Calu3 (cell line): ENCODE measurements at places on chromosomes 6 and 20. TPM values are rescaled to one million over a fixed set of nuclear protein-coding genes. Genes with fewer than 3 reads are reported as not detected.

GRCh38 chr6:160247457-160247883 lies 11.2 kb downstream of the SLC22A2 start:
- DNase-seq: no peak
- peaks cover 24% of the 10 kb centered on the region for H3K4me1 ChIP-seq
- H3K36me3 ChIP-seq: no peaks in the 10 kb centered on the region
- no peak overlapping the region for H3K4me3 ChIP-seq
- peak overlapping the region; percentile 15 for H3K27ac ChIP-seq
- H3K27me3 ChIP-seq: no peaks in the 10 kb centered on the region

DNA sequence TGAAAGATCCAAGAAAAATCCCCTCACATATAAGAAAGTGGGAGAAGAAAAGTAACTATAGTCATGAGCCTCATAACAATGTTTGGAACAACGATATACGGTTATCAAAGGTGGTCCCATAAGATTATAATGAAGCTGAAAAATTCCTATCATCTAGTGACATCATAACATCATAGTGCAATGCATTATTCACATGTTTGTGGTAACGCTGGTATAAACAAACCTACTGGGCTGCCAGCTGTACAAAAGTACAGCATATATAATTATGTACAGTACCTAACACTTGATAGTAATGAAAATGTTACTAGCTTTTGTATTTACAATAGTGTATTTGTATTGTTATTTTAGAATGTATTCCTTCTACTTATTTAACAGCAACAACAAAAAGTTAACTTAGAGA lies 240.7 kb downstream of the RNGTT start:
- no peaks in the 10 kb centered on the region for H3K36me3 ChIP-seq
- H3K27ac ChIP-seq: no peak overlapping the region
- H3K4me1 ChIP-seq: no peaks in the 10 kb centered on the region
- DNase-seq: no peak
- no peak overlapping the region for H3K4me3 ChIP-seq

DNA sequence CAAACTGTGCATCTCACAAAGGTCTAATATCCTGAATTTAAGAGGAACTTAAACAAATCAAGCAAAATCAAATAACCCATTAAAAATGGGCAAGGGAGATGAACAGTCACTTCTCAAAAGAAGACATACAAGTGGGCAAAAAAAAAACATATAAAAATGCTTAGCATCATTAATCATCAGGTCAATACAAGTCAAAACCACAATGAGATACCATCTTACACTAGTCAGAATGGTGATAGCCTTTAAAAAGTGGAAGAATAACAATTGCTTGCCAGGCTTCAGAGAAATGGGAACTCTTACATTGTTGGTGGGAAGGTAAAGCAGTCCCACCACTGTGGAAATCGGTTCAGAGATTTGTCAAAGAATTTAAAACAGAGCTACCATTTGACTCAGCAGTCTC lies 646.7 kb upstream of the PTCHD4 start:
- DNase-seq: no peak
- no peaks in the 10 kb centered on the region for H3K27me3 ChIP-seq
- no peaks in the 10 kb centered on the region for H3K36me3 ChIP-seq
- H3K4me3 ChIP-seq: no peak overlapping the region
- no peak overlapping the region for H3K27ac ChIP-seq

- DNase-seq: no peak
- H3K27me3 ChIP-seq: no peaks in the 10 kb centered on the region
- no peaks in the 10 kb centered on the region for H3K4me1 ChIP-seq
- no peaks in the 10 kb centered on the region for H3K36me3 ChIP-seq
Measured at GRCh38 chr20:8454137-8454712, 322.2 kb downstream of the PLCB1 start.

- H3K4me3 ChIP-seq: no peak overlapping the region
- H3K27me3 ChIP-seq: no peaks in the 10 kb centered on the region
- no peaks in the 10 kb centered on the region for H3K36me3 ChIP-seq
- no peak for DNase-seq
- no peak overlapping the region for H3K27ac ChIP-seq
- no peaks in the 10 kb centered on the region for H3K4me1 ChIP-seq
Measured at GRCh38 chr20:15542655-15543054, 1030.6 kb downstream of the KIF16B start.

DNA sequence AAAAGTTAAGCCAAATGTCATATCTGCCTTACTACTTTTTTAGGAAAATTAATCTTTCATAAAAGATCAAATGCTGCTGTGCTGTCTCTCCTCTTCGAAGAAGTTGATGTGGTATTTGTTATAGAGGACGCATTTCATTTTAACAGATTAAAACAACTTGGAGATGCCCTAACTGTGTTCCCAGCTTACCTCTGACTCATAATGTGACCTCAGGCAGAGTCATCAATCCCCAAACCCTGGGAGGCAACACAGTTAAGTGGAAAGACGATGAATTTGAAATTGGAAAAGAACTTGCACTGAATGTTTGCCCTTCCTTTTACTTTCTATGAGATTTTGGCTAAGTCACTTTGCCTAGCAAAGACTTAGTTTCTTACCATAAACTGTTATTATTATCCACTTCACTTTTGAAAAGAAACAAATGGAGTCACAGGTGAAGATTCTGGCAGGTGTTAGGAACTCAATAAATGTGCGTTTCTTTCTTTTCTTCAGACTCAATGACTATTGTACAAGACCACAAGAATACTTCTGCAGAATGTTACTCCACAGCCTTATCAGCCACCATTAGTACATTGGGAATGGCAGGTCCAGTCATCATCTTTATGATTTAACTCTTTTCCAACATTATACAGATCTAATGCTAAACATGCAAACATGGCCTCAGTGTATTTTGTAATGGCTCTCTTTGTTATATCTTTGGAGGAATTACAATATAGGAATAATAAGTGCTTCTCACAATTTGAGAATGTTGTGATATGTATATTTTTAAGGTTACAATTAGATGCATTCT lies 102.6 kb downstream of the COL21A1 start:
- DNase-seq: no peak
- no peak overlapping the region for H3K4me3 ChIP-seq
- H3K4me1 ChIP-seq: no peaks in the 10 kb centered on the region

- no peak overlapping the region for H3K27ac ChIP-seq
- DNase-seq: no peak
- H3K27me3 ChIP-seq: no peaks in the 10 kb centered on the region
- H3K4me1 ChIP-seq: no peaks in the 10 kb centered on the region
- H3K36me3 ChIP-seq: no peaks in the 10 kb centered on the region
- H3K4me3 ChIP-seq: no peak overlapping the region
Measured at GRCh38 chr20:55067158-55067825, 591.9 kb downstream of the DOK5 start.

Gene C6orf52
- not detected in 2 replicates for total RNA-seq

Gene LYRM2
- 36.8 and 37.6 TPM in 2 replicates for total RNA-seq
